ENCODE measurements at places on chromosomes 2 and 18.

GRCh38 chr2:136111711-136112110 is 6.2 kb downstream of the CXCR4 start:
- DNase-seq = no peak

GRCh38 chr2:40096360-40096759 is 317.3 kb upstream of the THUMPD2 start:
- DNase-seq = no peak

DNA sequence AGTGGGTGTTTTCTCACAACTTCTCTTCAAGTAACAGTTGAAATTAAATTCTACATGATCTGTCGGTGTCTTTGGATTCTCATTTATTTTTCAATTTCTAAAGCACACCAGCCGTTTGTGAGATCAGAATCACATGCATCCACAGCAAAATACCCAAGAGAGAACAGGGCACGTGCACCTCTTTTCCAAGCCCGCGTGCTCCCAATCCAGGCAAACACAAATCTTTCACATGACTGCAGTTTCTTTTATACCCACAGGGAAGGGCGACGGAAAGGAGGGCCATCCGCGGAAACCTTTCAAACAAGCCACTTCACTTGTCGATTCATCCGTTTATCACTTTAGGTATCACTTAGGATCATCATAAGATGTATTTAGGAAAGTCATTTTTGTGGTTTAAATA is 13.0 kb upstream of the DAPL1 start:
- no peak for DNase-seq

DNA sequence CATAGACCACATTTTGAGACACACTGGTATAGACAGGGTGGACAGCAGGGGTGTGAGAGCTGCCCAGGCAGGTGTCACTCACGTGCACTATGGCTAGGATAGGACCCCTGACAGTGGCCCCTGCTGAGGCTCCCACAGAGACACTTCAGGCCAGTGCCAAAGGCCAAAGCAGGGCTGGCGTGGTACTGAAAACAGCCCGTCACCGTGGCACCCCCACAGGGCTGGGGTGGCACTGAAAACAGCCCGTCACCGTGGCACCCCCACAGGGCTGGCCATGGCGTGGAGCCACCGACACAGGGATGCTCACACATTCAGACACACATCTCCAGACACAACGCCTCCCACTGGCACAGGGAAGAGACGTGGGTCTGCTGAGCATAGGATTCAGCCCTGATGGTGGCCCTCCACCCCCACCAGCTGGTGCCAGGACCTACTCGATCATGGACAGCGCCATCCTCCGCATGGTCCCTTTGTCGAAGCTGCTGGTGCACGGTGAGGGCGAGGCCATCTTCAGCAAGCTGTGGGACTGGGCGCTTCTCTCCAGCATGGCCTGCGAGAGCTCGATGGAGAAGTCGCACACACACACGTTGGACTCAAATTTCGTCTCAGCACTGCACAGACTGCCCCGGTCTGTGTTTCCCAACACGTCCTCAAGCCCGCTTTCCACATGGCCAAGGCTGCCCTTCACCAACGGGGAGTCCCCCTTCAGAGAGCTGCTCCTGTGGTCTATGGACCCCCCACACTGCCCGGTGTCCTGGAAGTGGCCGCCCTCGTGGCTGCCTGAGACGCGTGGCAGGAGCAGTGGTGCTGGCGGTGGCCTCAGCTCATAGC is 34.1 kb downstream of the ANKMY1 start:
- DNase-seq = no peak
